T-helper 17 cell (primary cell): ENCODE measurements at places on chromosomes 16 and 17.

DNA sequence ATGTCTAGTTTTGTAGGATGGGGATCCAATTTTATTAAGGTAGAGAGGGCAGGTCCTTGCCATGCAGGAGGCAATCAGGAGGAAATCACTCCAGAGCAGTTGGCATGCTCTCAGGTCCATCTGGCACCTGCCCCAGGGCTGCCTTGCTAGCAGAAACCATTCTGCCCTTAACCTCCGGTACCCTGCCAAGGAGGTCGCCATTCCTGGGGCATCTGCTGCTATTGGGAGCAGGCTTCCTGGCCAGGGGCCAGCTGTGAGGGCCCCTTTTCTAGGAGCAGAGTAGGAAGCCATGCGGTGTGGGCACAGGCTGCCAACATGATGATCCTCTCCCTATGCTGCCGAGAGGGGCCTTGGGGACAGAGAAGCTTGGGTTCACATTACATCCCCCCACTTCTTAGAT, 47.6 kb upstream of the MGAT5B start:
- no peak for DNase-seq

DNA sequence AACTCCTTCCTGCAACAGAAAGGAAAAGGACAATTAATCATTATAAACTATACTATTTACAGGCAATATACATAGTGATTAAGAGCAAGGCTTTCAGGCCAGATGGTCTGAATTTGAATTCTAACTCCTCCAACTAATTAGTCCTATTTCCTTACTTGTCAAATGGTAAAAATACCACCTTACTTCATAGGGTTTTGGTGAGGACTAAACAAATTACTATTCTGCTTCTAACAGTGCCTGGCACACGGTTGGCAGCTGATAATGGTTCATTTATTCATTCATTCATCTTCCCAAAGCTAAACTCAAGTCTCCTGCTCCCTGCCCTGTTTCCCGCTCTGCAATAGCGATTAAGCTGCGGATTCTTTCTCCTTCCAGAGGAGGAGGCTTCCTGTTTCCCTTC, 39.8 kb downstream of the DCUN1D3 start:
- no peak for DNase-seq

DNA sequence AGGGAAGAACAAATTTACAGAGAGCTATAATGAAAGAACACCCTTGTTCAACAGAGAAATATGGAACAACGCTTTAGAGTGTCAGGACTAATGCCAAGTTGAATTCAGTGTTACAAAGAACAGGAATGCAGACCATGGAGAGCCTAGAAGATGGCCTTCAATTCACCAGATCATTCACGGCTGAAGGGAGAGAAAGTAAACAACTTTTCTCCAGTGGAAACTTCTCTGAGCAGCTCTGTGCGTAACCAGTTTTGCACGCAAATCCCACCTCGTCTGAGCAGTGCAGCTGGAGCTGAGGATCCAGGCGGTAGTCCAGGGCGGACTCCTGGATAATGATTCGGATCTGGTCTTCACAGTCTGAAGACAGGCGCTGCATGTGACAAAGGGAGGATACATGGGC, 40.5 kb upstream of the CLEC18B start:
- DNase-seq: no peak

- DNase-seq: no peak
These were observed 49.1 kb upstream of the TANC2 start for GRCh38 chr17:62916684-62917571.

GRCh38 chr16:27377666-27378485, 24.1 kb upstream of the IL21R start:
- no peak for DNase-seq

DNA sequence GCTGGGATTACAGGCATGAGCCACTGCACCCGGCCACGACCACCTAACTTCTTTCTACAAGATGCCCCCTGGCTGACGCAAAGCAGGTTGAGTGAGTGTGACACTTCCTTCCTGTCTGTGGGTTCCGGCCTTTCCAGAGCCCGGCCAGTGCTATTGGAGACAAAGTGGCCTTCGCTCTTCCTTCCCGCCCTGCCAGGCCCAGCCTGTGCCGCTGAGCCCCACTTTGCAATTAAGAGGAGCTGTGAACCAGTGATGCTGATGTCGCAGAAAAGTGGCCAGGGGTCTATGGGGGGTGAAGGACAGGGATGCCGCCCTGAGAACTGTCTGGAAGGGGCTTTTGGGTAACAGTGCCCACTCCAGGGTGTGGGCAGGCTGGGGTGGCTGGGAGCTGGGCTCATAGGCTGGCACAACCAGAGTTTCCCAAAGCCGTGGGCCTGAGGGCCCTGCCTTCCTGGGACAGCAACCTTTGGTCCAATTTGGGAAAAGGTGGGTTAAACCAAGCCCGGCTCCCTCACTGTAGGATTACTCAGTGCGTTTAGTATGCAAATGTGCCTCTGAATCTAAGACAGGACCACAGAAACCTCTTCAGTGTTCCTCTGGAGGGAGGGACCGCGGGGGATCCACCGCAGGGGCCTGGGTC, 174.9 kb downstream of the SEC14L1 start:
- DNase-seq: no peak

GRCh38 chr17:76623271-76624146, 20.0 kb downstream of the ST6GALNAC1 start:
- peak; percentile 62 for DNase-seq
